Smooth muscle cell of trachea (primary cell): ENCODE measurements at places on chromosomes 4 and X. TPM values are rescaled to one million over a fixed set of nuclear protein-coding genes. Genes with fewer than 3 reads are reported as not detected.

Gene METTL14
- total RNA-seq: 23.3 and 85.2 TPM in 2 replicates

Gene MAD2L1
- total RNA-seq: 4.0 and 26.3 TPM in 2 replicates

Gene PLP2
- 21.1 and 26.8 TPM in 2 replicates for total RNA-seq

Gene ETDB
- total RNA-seq: not detected in 2 replicates

Gene XAGE1B
- total RNA-seq: not detected in 2 replicates

Gene GSX2
- total RNA-seq: not detected in 2 replicates
